Pulmonary artery endothelial cell (primary cell): ENCODE measurements at places on chromosomes 12 and 14.

- DNase-seq: no peak
These were observed 71.7 kb downstream of the CCDC92 start for GRCh38 chr12:123900871-123901376.

- no peak for DNase-seq
These were observed 46.1 kb downstream of the CYP46A1 start for GRCh38 chr14:99729991-99730875.

DNA sequence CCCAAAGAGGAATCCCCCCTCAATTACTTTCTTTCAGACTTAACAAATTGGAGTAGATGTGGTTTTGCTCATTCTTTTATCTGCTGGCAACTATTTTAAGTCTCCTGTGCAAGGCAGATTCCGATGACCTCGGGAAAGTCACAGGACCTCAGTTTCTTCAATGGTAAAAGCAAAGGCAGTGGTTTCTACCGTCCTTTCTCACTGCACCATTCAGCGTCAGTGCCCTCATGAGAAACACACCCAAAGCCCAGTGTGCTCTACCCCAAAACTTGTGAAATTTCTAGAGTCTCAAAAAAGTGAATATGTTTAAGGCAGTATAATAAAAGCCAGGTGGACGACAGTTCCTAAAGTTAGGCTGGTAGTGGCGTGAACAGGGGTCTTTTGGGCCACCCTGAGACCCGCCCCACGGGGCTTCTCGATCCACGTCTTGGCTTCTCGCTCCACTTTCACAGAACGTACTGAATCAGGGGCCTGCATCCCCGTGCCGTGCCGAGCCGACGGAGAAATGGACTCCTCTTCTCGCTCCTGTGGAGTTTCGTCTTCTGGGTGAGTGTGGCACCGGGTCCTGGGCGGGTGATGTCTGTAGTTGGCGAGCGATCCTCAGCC, 1.3 kb upstream of the ARHGAP5 start:
- no peak for DNase-seq

DNA sequence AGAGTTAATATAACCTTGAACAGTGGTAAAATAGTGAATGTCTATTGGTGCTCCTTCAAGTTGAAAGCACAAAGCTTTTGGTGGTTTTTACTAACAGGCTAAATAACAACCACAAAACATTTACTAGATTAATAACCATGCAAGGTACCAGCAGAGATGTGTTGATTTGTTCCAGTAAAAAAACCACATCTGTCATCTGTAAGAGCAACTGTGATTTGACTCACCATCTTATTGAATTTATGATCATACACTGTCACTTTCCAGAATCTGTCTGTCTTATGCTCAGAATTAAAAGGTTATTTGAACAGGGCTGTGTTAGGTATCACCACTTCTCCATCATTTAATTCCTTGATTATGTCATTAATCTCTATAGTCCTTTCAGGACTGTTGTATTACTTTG, 107.0 kb upstream of the PTHLH start:
- no peak for DNase-seq

DNA sequence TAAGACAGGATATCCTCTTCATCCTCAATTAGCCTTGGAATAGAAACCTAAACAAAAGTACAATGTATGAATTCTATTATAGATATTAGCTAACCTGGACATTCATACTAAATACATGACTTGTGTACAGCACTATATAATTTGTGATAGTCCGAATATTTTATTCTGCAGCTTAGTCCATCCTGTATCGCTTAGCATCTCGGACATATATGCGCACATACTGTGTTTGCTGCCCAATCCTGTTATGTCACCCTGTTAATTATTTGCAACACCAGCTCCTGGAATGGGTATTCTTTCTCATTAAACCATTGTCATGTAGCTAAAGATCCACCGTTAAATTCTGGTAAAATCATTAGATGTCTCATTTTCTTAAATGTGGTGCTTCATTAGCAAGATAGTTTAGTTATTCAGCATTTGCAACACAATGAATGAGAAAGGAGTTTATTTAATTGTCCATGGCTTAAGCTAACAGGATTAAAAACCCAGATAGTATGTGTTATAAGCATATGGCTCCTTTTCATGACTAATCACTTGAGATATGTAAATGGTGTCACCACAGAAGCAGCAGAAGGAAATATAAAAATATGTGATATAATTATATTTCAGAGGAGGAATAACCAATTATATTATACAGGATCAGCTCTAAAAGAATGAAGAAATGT, 156.0 kb upstream of the ARHGAP5 start:
- no peak for DNase-seq

DNA sequence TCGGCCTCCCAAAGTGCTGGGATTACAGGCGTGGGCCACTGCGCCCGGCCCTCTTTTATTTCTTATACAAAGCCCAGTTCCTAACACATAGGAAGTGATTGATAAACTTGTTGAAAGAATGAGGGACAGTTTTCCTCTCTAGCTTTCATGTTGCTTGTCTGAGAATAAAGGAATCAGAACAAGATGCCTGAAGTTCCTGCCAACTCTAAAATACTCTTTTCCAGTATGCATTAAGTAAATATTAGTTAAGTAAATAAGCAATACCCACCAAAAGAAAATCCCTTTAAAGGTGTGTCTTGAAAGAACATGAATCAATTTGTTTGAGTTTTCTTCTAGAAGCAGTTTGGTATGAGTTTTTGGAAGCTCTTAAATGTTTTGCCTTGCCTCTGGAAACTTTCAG, 24.4 kb upstream of the CD27 start:
- DNase-seq: no peak

DNA sequence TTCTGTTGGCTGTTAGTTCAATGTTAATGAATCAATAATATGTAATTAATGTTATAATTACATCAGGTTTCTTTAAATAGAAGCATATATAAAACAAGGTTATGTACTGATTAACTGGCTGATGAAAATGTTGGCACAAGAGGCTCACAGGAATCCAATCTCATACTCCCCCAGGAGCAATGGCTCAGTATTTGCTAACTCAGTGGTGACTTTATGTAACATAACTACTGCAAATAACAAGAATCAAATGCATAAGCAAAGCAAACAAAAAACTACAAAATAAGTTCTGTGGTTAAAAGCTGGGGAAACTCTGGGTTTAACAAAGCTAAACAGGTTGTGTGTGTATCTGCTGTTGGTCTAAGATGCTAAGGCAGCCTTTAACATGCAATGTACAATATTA, 27.7 kb upstream of the BBS10 start:
- no peak for DNase-seq

DNA sequence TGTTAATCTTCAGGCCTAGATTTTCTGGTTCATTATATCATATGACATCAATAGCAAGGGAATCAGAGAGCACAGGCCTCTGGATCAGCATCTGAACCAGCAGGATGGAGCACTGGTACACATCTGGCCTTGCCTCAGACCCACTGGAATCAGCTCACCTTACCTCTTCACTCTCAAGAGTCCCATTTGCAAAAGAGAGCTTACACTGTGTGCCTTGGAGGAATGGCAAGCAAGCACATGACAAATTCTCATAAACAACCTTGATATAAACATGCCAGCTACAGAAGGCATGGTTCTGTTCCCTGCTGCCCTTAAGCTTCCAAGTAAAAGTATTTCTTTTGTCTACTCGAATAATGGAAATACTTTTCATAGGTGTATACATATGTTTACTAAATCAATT, 128.6 kb upstream of the CPM start:
- DNase-seq: no peak

DNA sequence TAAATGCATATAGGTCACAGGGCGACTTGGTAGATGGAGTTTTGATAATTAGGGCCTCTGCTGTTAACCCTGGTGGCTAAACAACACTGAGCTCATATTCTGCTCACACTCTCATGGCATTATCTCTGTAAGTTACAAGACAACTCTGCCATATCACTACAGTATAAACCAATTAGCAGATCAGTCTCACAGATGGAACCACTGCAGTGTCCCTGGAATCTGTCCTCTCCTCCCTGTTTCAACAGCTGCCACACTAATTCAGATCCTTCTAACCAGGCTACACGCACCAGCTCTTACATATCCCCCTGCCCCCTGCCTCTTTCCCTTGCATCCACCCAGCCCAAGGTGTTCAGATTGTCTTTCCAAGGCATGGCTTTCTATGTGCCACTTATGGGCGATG, 161.0 kb upstream of the RMST start:
- DNase-seq: no peak

DNA sequence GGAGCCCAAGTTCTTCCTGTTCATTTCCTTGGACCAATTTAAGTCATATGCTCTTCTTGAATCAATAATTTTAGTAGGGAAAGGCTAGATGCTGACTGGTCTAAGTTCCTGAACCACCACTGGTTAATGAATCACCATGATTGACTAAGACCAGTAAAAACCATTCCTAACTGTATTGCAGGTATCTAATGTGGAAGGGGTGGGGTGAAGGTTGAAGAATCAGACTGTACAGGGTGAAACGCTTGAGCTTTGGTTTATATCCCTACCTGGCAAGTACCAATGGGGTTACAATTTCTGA, 100.1 kb downstream of the DYRK2 start:
- no peak for DNase-seq

GRCh38 chr14:22489244-22489545, 99.8 kb downstream of the DAD1 start:
- DNase-seq: no peak

GRCh38 chr14:96096639-96097610, 57.8 kb downstream of the C14orf132 start:
- no peak for DNase-seq

- DNase-seq: no peak
These were observed 13.6 kb upstream of the PPM1A start for GRCh38 chr14:60235440-60235839.

- peak; percentile 55 for DNase-seq
These were observed 1.3 kb downstream of the AHSA1 start for GRCh38 chr14:77459072-77459723.

DNA sequence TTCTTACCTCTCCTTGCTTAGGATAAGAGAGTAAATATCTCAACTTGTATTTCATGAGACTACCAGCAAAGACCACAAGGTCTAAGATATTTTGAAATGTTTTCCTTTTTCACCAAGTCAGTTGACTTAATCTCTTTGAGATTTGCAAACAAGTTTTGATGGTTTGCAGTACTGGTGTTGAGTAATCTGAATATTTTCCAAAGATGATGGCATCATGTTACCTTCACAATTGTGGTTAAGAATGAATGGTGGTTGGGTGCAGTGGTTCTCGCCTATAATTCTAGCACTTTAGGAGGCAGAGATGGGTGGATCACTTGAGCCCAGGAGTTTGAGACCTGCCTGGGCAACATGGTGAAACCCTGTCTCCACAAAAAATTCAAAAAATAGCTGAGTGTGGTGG, 225.7 kb downstream of the TMTC2 start:
- no peak for DNase-seq

- DNase-seq: peak; percentile 10
These were observed 259.5 kb upstream of the E2F7 start for GRCh38 chr12:77324763-77325468.

DNA sequence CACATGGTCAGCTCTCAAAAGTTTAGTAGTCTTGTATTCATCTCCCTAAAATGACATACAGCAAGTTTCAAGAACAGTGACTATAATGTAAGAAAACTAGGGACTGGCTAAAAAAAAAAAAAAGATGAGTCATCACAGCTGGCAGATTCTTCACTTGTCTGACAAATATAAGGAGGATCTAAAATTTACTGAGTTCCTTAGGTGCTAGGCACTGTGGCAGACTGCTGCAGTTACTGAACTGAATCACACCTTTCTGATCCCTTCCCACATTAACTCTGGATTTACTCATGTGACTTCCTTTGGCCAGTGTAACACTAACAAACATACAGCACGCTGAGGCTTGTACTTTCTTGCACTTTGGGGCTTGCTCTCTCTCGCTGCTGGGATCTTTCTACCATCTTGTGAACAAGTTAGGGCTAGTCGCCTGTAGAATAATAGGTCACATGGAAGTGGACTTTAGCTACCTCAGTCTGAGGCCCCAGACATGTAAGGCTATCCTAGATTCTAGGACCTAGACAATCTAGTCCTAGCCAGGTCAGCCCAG, 32.1 kb downstream of the BAZ1A start:
- DNase-seq: no peak

- no peak for DNase-seq
These were observed 122.3 kb upstream of the FBXO33 start for GRCh38 chr14:39554576-39554975.

DNA sequence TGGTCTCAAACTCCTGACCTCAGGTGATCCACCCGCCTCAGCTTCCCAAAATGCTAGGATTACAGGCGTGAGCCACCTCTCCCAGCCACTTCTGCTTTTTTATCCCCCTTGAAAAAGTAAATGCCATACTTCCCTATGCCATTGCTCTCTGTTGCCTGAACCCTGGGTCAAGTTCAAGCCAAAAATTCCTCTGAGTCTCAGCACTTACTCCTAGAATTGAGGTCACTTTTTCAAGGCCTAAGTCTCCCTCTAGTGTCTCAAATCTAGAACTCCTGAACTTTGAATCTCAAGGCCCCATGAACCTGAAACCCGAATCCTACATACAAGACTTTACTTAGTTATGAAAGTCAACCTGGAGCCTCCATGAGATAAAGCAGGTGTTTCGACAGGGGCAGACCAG, 1.4 kb upstream of the APOBEC1 start:
- no peak for DNase-seq

- DNase-seq: no peak
These were observed 6.3 kb downstream of the NUAK1 start for GRCh38 chr12:106132175-106133135.

DNA sequence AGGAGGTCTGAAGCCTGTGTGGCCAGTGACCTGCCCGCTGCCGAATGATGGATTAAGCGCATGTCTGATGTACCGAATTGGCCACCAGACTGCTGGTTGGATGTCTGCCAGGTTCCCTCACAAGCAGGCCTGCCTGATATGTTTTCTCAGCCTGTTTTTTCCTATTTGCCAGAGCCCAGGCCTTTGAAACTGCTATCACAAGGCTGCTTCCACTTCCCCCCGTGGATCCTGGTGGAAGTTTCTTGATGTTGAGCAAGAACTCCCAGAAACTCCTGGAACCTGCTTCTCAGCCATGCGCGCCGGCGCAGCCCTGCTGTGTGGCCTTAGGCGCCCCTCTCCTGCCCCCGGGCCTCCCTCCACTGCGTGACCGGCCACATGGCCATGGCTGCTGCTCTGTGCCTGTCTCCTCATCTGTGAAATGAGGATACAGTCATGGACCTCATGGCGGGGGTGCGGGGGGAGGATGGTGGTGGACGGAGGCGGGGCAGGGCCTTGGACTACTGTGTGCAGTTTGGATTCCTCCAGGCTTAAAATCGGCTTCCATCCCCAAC, 56.6 kb downstream of the CALM1 start:
- peak; percentile 52 for DNase-seq

DNA sequence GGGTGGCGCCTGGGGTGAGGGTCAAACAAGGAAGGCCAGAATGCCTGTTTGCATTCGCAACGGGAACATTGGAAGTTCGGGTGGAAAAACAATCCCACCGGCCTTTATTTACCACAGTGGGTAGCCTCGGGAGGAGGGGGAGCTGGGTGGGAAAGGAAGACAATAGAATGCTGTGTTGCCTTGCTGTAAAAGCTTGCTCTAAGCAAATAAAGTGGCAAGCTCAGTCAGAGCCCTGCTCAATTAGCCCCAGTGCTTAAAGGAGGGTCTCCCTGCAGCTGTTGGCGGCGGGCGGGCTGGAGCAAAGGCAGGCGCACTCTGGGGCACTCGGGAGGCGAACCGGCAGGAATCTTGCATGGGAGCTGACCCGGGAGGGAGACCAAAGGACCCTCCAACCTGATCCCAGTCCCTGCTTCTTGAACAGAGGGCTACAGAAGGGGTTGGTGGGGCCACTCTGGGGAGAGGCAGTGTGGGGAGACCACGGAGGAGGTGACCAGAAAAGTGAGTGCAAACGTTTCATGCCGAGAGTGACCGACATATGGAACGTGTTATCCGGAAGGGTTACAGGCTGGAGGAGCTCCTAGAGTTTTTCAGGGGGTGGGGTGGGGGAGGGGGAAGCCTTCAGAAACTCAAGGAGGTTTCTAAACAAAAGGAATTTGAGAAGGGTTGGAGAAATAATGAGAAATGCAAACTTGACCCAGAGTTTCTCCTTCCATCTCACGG, 48.5 kb downstream of the NTF3 start:
- no peak for DNase-seq
